Right atrium auricular region (tissue), 2 donors: ENCODE measurements at places on chromosomes 4 and X.

GRCh38 chrX:115357326-115358120 is 68.0 kb downstream of the LUZP4 start:
- no peak for DNase-seq

GRCh38 chr4:3293401-3294391 is 875 bp downstream of the RGS12 start:
- DNase-seq: no peak

DNA sequence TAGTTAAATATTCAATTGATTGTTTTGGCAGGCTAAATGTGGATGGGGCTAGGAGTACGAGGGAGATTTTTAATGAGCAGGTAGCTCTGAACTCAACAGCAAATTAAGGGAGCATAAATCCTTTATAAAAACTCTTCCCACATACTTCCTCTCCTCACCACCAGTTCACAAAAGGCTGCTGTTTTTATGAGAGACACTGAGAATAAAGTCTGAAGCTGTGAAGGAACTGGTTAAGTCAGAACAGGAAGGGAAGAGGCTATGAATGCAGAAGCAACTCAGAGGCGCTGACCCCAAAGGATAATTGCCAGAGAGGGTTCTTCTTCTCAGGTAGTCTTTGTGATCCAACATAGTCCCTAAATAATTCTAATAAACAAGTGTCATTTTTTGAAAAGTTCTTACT is 406.1 kb downstream of the GPM6A start:
- DNase-seq: no peak

GRCh38 chrX:43718956-43719355 is 62.9 kb downstream of the MAOA start:
- no peak for DNase-seq

GRCh38 chrX:302975-303374 is 15.6 kb downstream of the GTPBP6 start:
- DNase-seq: no peak

DNA sequence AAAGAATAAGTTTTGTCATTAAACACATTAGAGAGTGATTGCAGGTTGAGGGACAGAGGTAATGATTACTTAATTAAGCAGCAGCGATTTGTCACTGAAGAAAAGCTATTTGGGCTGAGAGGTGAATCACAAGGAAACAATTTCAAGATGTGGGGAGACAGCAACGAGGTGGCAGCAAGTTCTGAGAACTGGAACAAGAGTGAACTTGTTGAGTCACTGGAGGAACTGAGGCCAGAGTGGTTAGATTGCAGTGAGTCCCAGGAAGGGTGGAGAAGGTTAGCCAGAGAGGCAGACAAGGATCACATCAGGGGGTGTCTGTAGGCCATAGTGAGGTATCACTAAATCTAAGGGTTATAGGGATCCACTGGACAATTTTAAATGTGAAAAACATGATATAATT is 57.9 kb upstream of the TMPRSS11A start:
- DNase-seq: no peak

GRCh38 chr4:153451911-153452657 is 14.1 kb upstream of the TMEM131L start:
- no peak for DNase-seq

GRCh38 chr4:79987401-79987800 is 85.6 kb downstream of the ANTXR2 start:
- no peak for DNase-seq

DNA sequence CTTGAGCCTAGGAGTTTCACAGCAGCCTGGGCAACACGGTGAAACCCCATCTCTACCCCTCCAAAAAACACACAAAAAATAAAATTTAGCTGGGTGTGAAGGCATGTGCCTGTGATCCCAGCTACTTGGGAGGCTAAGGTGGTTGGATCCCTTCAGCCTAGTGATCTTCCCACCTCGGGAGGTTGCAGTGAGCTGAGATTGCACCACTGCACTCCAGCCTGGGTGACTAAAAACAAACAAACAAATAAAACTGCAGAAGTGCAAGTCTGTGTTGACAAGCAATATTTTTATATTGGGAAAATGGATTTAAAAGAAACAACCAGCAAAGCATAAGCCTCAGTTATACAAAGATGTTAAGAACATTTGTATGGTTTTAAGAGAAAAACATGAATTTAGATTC is 46.1 kb downstream of the IGFBP7 start:
- no peak for DNase-seq

GRCh38 chr4:40210776-40211175 is 13.9 kb downstream of the RHOH start:
- DNase-seq: no peak

GRCh38 chr4:163269869-163270268 is 62.5 kb downstream of the NPY1R start:
- DNase-seq: no peak

- DNase-seq: no peak
Observed at GRCh38 chrX:10079231-10079630, 77.5 kb upstream of the CLCN4 start.

DNA sequence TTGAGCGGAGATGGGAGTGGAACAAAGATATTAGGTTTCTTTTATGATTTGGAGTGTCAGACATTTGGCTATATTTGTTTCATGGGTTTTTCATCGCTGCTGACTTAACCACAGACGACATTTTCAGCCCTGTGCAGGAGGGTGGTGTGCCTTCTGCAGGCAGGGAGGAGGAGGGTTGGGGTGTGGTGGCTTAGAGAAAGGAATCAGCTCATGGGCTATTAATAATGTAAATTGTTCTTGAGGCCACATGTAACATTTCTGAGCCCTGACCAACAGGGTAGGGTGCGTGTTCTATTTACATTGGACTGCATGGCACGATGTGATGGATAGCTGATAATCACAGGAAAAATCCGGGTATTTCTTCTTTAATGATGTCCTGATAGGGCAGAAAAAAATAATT is 67.6 kb downstream of the POLA1 start:
- DNase-seq: no peak

DNA sequence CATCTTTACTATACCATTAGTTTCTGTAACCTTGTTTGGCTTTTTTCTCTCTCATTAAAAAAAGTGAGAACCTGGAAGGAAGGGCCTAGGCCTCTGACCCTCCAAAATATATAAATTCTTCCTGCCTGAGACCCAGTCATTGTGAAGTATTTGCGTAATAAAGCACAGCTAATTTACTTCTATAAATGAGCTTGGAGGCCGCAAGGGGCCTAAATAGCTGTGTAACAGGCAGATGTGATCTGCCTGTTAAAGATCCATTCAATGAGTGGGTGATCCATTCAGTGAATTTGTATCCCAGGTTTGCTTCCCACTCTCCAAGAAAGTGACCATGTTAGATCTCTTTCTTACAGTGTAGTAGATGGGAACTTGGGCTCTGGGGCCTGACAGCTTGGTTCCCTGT is 595 bp upstream of the PYURF start:
- DNase-seq: no peak

DNA sequence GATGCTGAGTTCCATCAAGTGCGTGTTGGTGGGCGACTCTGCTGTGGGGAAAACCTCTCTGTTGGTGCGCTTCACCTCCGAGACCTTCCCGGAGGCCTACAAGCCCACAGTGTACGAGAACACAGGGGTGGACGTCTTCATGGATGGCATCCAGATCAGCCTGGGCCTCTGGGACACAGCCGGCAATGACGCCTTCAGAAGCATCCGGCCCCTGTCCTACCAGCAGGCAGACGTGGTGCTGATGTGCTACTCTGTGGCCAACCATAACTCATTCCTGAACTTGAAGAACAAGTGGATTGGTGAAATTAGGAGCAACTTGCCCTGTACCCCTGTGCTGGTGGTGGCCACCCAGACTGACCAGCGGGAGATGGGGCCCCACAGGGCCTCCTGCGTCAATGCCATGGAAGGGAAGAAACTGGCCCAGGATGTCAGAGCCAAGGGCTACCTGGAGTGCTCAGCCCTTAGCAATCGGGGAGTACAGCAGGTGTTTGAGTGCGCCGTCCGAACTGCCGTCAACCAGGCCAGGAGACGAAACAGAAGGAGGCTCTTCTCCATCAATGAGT is 46.6 kb downstream of the RHOH start:
- DNase-seq: no peak

DNA sequence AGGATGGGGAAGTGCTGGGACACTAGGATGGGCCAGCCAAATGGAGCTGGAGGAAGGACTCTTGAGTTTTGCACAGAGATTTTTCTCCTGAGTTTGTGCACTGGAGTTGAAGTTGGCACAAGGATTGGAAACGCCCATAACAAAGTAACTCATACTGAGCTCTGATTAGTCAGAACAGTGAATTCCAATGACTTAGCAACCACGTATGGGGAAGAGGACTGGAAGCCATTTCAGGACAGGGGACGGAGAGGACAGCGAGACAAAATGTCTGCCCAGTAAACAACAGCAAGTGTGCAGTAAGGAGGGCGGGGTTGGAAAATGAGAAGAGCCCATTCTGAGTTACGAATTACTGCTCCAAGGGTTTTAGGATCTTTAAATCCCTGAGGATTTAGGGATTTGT is 5.9 kb downstream of the RIPPLY1 start:
- no peak for DNase-seq

- no peak for DNase-seq
Observed at GRCh38 chr4:101238706-101239105, 108.6 kb downstream of the PPP3CA start.

DNA sequence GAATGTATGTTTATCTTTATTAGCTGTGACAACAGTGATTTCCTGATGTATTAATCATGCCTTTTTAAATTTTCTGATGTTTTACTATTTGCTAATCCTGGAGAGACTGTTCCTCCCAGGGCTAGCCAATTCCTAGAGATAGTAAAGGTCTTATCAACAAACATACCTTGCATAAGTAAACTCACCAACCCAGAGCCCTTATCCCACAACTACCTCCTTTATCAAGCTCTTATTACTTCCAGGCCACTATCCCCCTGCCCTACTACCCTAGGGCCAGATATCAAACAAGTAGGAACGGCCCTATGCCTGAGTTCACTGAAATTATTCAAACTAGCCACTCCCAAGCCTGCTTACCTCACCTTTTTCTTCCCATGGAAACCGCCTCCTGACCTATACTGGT is 58.2 kb upstream of the NPNT start:
- DNase-seq: no peak

GRCh38 chr4:166493924-166494345 is 620.9 kb downstream of the TLL1 start:
- no peak for DNase-seq

DNA sequence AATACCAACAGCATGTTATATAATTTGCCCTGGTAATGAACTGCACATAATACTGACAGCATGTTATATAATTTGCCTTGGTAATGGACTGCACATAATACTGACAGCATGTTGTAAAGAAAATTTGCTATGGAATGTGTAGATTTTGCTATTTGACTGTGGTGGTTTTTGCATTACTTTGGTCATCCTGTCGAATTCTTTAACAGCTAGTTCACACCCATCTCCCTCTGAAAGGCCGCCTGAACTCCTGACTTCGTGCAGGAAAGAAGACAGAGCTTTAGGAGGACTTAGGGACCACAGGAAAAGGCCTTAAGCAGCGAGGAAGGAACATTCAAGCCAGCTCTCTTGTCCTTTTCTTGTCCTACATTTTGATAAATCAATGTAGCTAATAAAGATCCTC is 45.2 kb upstream of the DCLK2 start:
- no peak for DNase-seq

GRCh38 chrX:151985955-151986354 is 11.5 kb upstream of the GABRE start:
- DNase-seq: no peak

DNA sequence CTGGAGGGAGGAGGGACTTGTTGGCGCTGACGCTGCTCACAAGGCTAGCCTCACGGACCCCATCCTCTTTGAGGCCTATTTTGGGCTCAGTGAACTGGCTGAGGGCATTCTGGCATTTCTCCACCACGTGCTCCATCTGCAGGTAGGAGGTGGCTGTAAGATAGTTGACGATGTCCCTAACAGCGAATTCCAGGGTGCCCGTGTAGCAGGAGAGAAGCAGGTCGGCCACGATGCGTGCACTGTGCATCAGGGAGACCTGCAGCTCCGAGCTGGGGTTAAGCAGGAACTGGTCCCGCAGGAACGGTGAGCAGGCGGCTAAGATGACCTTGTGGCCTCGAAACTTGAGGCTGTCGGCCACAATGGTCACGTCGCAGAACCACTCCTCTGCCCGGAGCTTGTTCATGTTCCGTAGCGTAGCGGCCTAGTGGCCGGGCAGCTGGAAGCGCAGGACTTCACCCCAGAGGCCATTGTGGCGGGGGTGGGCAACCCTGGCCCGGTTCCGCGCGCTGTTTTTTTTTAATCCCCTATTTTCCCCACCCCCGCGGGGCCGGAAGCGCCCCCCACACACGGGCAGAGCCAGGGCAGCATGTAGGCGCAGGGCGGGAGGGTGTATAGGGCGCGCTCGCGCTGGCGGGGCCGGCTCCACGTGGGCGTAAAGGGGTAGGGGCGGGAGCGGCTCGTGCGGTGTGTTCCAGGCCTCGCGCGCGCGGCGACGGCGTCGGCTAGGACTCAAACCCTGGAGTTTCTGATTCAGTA is 73.2 kb downstream of the UBE2K start:
- no peak for DNase-seq

GRCh38 chrX:1164322-1165288 is 47.8 kb downstream of the CRLF2 start:
- DNase-seq: no peak

DNA sequence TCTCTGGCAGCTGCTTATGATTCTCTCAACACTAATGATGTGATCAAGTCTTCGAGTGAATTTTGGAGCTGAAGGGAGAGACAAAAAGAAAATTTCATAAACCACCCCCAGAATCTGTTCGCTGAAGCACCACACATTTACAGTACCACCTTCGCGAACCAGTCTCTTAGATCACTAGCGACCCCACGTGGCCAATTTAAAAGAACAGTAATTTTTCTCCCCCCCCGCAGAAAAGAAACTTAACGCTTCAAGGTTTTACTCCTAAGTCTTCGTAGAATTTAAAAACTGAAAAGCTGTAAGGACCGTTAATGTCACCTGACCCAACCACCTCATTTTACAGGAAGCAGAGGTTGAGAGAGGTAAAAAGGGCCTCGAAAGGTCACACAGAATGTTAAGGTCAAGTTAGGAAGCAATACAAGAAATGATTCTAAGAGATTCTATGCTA is 187.5 kb downstream of the QDPR start:
- no peak for DNase-seq

DNA sequence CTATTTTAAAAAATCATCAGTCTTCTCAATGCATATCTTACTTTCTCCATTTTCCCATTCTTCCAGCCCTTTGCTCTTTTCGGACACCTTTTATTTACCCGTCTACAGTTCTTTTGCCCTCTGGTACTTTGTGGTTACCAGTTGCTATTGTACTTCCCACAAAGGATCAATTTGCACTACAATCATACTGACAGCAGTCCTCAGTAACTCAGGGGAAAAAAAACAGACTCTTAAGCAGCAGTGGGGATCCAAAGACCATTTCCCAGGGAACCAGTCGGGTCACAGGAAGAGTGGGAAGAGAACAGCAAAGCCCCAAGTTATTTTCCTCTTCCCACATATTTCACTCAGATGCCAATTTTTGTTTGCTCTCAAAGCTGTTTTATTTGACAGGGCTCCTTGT is 23.1 kb downstream of the DMD start:
- DNase-seq: no peak

DNA sequence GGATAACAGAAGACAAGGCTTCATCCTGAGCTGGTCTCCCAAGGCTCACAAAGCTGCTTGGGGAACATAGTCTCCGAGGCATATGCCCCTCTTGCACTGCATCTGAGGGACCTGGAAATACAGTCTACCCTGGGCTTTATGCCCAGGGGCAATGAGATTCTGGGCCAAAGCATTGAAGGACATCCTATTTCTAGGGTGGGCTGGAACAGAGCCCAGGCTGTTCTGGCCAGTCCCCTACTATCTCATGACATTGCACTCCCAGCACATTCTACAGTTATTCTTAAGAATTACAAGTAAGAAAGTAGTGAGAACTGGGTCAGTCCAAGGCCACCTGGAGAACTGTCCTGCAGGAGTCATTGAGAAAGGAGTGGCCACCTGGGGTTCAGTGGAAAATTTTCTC is 107.6 kb downstream of the USP46 start:
- no peak for DNase-seq

GRCh38 chr4:42396752-42397634 is at the start of gene SHISA3:
TSS of gene SHISA3 (plus strand) at chr4:42397488. CDS start at chr4:42398057, 569 bp downstream.
- DNase-seq: no peak
